Stomach (tissue), 19 donors: ENCODE measurements at places on chromosomes 11 and 22. TPM values are rescaled to one million over a fixed set of nuclear protein-coding genes. Genes with fewer than 3 reads are reported as not detected.

Gene TENM4
- polyA plus RNA-seq = 0.65 TPM

Gene CREB3L1
- 39.4 TPM for polyA plus RNA-seq

- no peak for DNase-seq
Observed at GRCh38 chr11:61118004-61118403, 15.7 kb downstream of the CD5 start.

GRCh38 chr11:79506734-79507344, 66.0 kb upstream of the TENM4 start:
- peak; percentile 30 for DNase-seq

DNA sequence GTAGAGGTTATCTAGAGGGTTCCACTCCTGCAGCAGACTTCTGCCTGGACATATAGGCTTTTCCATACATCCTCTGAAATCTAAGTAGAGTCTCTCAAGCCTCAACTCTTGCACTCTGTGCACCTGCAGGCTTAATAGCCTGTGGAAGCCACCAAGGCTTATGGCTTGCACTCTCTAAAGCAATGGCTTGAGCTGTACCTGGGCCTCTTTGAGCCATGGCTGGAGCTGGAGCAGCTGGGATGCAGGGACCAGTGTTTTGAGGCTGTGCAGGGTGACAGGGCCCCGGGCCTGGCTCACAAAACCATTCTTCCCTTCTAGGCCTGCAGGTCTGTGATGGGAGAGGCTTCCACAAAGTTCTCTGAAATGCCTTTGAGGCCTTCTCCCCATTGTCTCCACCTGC, 2.9 kb upstream of the NXPE4 start:
- no peak for DNase-seq

GRCh38 chr22:27029584-27030130, 372.3 kb downstream of the MIAT start:
- DNase-seq = no peak

- DNase-seq = peak; percentile 86
Observed at GRCh38 chr11:83241291-83241946, 44.7 kb downstream of the CCDC90B start.
